ENCODE measurements at places on chromosomes 7 and 10. TPM values are rescaled to one million over a fixed set of nuclear protein-coding genes. Genes with fewer than 3 reads are reported as not detected.

The ZNF107 gene
- 5.3 TPM for total RNA-seq

The NOBOX gene
- not detected for total RNA-seq

The CFAP58 gene
- 1.7 TPM for total RNA-seq

The PDK4 gene
- total RNA-seq, result 8.7 TPM

The MEOX2 gene
- total RNA-seq, result 1.3 TPM

The VSTM4 gene
- 0.35 TPM for total RNA-seq

The GAD2 gene
- total RNA-seq, result not detected

The CPXM2 gene
- total RNA-seq, result 0.19 TPM

The HABP2 gene
- total RNA-seq, result 0.48 TPM

The ZNF467 gene
- total RNA-seq, result 6.8 TPM

The SORBS1 gene
- total RNA-seq, result 4.2 TPM

The WEE2 gene
- not detected for total RNA-seq

The WDFY4 gene
- 0.41 TPM for total RNA-seq

The PDE6C gene
- not detected for total RNA-seq

The MKI67 gene
- 8.9 TPM for total RNA-seq

The NODAL gene
- not detected for total RNA-seq

The ZNF117 gene
- 20.4 TPM for total RNA-seq

The ABCF2 gene
- 59.3 TPM for total RNA-seq

The MMD2 gene
- not detected for total RNA-seq

The PRKCQ gene
- total RNA-seq, result 1.9 TPM

The PLAU gene
- total RNA-seq, result 137 TPM

The SPDYE6 gene
- not detected for total RNA-seq

The MSS51 gene
- total RNA-seq, result 2.4 TPM

DNA sequence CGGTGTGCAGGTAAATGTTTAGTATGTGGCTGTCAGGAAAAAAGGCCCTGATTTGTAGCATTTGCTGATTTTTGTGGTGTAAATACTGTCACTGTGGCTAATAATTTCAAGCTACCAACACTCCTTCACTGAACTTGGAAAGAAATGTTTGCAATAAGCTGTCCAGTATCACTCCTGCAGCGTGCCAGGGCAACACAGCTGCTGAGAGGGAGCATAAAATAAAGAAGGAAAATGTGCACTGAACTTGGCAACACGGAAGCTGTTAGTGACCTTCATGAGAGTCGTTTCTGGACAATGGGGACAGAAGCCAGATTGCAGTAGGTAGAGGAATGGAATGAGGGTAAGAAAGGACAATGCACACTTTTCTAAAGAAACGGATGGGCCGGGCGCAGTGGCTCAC is 37.9 kb upstream of the FHIP2A start:
- no peak for DNase-seq

GRCh38 chr10:115903207-115903606 is 369.8 kb downstream of the GFRA1 start:
- DNase-seq, result no peak

- DNase-seq, result no peak
Observed at GRCh38 chr7:137527634-137528033, 184.1 kb upstream of the PTN start.

DNA sequence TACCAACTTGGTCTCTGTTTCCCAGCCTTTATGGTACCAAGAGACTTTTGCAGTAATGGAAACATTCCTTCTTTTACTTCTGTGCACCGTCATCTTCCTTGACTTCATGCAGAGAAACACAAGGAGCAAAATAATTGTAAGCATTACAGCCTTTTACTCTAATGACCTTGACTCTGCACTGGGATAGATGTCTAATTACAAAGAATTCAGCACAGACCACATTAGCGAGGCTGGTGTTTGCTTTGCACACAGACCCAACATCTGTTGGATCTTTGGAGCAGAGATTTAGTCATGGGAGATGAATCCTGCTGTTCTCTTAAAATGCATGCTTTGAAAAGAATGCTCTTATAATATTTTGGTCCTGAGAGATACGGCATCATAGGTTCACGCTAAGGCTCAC is 261.6 kb downstream of the TWIST1 start:
- no peak for DNase-seq

DNA sequence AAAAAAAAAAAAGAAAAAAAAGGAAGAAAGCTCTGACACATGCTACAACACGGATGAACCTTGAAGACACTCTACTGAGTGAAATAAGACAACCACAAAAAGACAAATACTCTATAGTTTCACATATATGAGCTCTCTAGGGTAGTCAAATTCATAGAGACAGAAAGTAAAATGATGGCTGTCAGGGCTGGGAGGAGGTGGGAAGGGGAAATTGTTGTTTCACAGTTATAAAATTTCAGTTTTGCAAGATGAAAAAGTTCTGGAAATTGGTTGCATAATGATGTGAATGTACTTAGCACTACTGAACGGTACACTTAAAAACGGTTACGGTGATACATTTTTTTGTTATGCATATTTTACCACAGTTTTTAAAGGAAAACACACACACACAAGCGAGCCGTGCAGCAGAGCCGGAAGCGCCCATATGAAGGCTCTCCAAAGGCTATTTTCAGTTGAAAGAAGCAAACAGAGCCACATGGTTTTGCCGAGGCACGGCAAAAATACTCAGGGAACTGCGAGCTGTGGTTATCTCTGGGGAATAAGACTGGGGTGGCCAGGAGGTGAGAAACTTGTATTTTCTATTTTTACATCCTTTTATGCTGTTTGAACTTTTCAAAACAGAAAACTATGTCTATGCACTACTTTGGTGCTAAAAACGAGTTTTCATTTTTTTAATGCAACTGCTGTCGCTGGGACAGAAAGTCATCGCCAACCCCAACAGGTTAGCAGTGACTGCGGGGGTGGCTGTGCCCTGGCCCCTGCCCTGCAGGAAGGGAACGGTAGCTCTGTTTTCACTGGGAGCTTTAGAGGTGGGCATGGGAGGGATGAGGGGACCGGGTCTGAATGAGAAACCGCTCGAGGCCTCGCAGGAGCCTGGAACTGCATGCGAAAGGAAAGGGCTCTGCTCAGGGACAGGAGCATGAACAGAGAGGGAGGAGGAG is 132.9 kb downstream of the OAT start:
- no peak for DNase-seq

DNA sequence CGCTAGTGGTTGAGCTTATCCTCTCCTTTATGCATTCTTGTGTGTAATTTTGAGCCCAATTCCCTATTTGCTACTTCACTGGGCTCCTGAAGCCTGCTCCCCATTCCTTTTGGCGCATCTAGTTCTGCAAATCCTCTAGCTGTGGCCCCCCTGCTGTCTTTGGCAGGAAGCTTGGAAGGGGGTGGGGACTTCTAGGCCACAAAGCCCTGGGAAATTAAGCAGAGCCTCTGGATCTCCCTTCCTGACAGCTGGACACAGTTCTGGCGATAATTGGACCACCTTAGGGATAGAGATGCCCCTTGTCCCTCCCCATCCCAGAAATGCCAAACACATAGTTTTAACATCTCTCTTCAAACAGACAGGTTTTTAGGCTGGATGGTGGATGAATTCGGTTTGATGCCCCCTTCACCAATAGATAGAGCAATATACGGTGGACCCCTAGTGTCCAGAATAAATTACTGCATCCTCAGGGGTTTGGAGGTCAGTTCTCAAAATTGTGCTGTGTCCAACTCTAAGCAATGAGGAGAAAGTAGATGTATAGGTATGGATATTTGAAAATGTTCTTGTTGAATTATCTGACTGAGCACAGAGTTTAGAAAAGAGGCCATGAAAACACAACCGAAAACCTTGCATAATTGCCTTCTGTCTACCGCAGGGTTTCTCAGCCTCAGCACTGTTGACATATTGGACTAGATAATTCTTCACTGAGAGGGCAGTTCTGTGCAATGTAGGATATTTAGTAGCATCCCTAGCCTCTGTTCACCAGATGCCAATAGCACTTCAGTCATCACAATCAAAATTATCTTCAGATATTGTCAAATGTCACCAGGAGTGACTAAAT is 75.5 kb downstream of the PAPSS2 start:
- DNase-seq, result no peak

GRCh38 chr10:18504161-18504560 is 147.2 kb downstream of the NSUN6 start:
- no peak for DNase-seq

- no peak for DNase-seq
Observed at GRCh38 chr10:103181244-103181643, 11.8 kb downstream of the NT5C2 start.

GRCh38 chr7:116306409-116307048 is 96.2 kb downstream of the TES start:
- DNase-seq, result no peak

- no peak for DNase-seq
Observed at GRCh38 chr10:72096115-72097000, 8.0 kb upstream of the SPOCK2 start.

GRCh38 chr7:84231157-84231556 is 36.6 kb upstream of the SEMA3A start:
- no peak for DNase-seq

GRCh38 chr7:159099711-159100231 is 44.9 kb downstream of the VIPR2 start:
- DNase-seq, result no peak

- DNase-seq, result no peak
Observed at GRCh38 chr7:55381189-55381588, 16.1 kb downstream of the LANCL2 start.

DNA sequence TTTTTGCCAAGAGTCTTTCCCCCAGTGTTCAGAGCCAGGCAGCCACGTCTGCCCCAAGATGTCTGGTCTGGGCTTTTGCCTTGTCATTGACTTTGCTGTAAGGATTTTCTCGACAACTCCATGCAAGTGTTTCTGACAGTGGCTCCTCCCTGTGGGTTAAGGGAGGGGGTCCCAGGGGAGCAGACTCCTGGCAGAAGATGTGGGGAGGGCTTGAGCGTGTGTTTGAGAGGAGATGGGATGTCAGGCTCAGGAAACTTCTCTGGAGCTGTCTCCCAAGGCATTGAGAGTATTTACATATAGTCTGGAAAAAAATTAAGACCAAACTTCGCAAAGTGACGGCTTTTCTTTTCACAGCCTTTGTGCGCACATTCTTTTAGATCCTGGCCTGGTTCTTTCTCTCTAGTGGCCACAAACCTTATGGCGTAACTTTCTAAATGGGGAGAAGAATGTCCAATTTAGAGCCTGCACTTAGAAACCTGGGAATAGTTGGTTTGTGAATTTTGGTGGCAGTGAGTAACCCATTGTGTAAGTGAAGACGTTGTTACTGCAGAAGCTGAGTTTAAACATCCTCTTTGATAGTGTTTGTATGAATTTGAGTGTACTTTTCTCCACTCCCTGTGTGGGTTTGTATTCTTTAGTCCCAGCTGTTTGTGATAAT is 201.5 kb downstream of the LRMDA start:
- DNase-seq, result no peak

- DNase-seq, result no peak
Observed at GRCh38 chr7:41193738-41194282, 509.1 kb downstream of the INHBA start.

- DNase-seq, result no peak
Observed at GRCh38 chr7:130273933-130274255, 7.2 kb downstream of the CPA2 start.

- no peak for DNase-seq
Observed at GRCh38 chr7:68694656-68695055, 903.6 kb upstream of the AUTS2 start.

GRCh38 chr10:54525816-54526215 is 275.2 kb downstream of the PCDH15 start:
- DNase-seq, result no peak

DNA sequence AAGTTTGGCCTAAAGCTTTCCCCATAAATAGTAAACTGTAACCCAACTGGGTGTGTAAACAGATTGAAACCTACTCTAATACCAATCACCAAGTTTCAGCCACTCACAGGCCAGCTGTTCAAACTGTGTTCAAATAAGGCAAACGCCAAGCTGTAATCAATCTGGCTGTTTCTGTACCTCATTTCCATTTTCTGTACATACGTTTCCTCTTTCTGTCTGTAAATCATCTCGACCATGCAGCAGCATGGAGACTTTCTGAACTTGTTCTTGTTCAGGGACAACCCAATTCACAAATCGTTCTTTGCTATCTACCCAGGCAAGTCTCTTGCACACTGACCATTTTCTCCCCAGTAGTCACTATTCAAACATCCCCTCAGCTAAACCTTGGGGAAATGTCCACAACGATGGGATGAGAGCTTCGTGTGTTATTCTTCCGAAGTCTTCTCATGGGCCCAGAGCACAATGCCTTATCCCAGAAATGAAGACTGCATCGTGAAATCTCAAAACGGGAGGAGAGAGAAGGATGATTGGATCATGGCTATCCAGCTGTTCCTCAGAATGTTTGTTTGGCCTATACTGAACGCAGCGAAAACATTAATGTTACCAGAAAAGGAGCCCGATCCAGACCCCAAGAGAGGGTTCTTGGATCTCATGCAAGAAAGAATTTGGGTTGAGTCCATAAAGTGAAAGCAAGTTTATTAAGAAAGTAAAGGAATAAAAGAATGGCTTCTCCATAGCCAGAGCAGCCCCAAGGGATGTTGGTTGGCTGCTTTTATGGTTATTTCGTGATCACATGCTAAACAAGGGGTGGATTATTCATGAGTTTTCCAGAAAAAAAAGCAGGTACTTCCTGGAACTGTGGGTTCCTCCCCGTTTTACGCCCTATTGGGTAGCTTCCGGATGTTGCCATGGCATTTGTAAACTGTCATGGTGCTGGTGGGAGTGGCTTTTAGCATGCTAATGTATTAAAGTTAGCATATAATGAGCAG is 86.2 kb downstream of the SLC16A9 start:
- no peak for DNase-seq

- peak; percentile 39 for DNase-seq
Observed at GRCh38 chr7:27714831-27715444, 25.0 kb upstream of the TAX1BP1 start.

GRCh38 chr7:4957847-4958476 is 1.0 kb downstream of the MMD2 start:
- DNase-seq, result no peak

DNA sequence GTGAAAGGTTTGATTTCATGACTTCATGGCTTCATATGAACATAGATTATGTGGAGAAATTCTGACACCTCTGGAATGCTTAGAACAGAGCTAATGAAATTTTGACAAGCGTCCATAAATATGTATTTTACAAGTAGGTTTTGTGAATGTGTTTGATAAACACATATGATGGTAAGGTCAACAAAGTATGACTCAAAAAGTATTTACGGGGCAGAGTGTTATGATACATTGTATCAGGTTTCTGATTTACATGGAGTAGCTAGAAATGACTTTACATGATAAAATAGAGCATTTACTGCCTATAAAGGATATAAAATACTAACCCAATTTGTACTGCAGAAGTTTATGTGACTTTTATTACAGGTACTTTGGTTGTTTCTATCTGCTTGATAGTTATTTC is 206.3 kb downstream of the MDFIC start:
- no peak for DNase-seq

- no peak for DNase-seq
Observed at GRCh38 chr7:2019711-2020511, 212.8 kb downstream of the MAD1L1 start.

- DNase-seq, result no peak
Observed at GRCh38 chr10:88297103-88297502, 286.0 kb downstream of the RNLS start.

GRCh38 chr10:99926925-99927720 is 82.6 kb downstream of the DNMBP start:
- DNase-seq, result no peak

DNA sequence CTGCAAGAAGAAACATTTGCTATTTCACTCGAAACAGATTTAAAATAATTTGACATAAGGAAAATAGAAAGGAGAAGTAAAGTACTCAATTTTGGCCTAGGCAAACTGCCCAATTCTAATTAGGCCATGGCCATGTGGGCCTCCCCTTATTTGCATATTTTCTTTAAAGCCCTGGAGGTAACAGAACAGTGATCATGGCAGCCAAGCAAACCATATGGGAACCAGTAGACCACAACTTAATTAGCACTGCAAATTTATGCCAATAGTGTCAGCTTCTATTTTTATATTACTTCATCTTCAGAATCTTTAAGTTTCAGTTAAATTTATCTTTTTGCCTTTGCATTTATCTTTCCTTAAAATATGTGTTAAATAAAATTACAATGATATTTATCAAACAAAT is 63.3 kb upstream of the THSD7A start:
- no peak for DNase-seq
